ENCODE measurements at places on chromosomes 5 and 9. TPM values are rescaled to one million over a fixed set of nuclear protein-coding genes. Genes with fewer than 3 reads are reported as not detected.

GRCh38 chr9:138007566-138007917, 130.0 kb downstream of the CACNA1B start:
- DNase-seq, result no peak

DNA sequence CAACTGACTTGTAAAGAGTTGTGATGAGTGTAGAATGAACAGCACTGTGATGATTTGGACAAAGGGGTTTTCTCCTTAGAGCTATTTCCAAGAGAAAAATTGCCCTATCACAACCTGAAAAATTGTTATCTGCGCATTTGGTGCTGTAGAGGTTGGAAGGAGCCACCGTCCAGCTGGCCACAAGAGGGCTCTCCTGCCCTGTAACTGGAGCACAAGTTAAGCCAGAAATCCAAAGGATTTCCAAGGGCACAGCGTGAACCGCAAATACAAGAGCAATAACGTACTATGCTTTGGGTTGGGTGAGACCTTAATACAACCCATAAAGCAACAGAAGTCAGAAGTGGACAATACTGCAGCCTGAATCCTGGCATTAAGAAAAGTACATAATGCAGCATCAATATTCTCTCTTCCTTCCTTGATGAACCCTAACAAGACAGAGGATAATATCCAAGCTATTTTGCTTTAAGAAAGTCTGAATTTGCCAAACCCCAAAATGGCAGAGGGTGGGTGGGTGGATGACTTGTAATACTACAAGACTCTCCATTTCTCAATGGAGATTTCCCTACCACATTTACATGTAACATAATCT, 56.8 kb upstream of the SMIM32 start:
- peak; percentile 35 for DNase-seq

DNA sequence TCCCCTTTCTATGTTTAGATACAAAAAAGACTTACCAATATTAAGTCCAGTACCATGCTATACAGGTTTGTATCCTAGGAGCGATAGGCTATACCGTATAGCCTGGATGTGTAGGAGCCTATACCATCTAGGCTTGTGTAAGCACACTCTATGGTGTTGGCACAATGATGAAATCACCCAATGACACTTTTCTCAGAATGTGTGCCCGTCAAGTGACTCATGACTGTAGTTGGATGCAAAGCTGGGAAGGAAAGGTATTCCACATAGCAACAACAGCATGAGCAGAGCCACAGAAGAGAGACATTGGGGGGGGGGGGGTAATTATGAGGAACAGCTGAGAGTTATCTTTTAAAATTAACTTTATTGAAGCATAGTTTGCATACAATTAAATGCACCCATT, 63.2 kb downstream of the TTLL11 start:
- DNase-seq, result peak; percentile 12

Gene GABRA1
- not detected for total RNA-seq

Gene SLC28A3
- total RNA-seq, result 0.58 TPM
